ENCODE measurements at places on chromosomes 2 and 18. TPM values are rescaled to one million over a fixed set of nuclear protein-coding genes. Genes with fewer than 3 reads are reported as not detected.

GRCh38 chr2:120878970-120879369, 143.3 kb downstream of the GLI2 start:
- no peak for DNase-seq

DNA sequence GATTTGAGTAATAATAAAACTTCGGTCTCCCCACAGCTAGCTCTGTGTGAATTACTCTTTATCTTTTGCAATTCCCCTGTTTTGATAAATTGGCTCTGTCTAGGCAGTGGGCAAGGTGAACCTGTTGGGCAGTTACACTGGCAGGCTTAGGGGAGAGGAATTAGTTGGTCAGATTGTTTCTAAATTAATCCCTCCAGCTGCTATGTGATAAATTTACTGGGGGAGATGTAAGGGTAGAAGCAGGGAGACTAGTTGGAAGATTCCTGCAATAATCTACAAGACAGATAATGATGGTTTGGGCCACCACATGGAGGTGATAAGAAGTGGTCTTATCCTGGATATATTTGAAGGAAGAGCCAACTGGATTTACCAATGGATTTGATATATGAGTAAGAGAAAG, 118.5 kb upstream of the TACR1 start:
- DNase-seq, result no peak

- no peak for DNase-seq
These were observed 17.7 kb downstream of the ST6GAL2 start for GRCh38 chr2:106868275-106868674.

- no peak for DNase-seq
These were observed 29.5 kb downstream of the INPP4A start for GRCh38 chr2:98473995-98474780.

DNA sequence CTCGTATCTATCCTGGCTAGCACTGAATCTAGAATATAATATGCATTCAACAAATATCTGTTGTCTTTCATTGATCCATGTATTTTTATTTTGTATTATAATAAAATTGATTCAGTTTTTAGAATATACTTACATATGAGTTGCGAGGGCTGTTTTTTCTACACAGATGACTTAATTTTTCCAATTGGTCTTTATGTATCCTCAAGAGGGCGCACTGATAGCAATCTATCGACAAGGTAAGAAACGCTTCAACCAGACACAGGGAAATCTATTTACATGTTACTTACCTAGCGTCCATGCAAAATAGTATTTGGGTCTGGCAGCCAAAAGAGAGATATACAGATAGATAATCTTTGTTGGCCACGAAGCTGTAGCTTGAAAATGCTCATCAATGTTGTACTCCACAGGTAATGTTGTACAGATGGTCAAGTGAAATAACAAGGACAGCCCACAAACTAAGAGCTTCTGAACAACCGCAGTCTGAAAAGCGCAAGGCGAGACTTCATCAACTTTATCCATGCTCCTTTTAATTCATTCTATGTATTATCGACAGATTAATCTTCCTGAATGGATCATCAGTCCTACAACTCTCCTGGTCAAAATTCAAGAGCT, 35.5 kb upstream of the KIDINS220 start:
- no peak for DNase-seq

BCL11A gene
- total RNA-seq, result 128 TPM

Measured in occipital lobe (tissue), 3 donors.